ENCODE measurements at places on chromosomes 2 and 18.

- DNase-seq, result no peak
Measured at GRCh38 chr18:12048827-12049175, 44.8 kb upstream of the ANKRD62 start.

- no peak for DNase-seq
Measured at GRCh38 chr18:25327584-25327983, 24.4 kb downstream of the ZNF521 start.

DNA sequence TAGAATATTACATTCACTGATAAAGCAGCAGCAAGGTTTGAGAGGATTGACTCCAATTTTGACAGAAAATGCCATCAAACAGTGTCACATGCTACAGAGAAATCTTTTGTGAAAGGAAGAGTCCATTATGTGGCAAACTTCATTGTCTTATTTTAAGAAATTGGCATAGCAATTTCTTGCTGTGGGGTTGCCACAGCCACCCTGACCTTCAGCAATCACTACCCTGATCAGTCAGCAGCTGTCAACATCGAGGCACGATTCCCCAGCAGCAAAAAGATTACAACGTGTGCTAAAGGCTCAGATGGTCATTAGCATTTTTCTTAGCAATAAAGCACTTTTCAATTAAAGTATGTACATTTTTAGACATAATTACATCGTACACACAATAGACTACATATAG, 74.7 kb downstream of the PRKCE start:
- no peak for DNase-seq

GRCh38 chr2:134839649-134840048, 1.2 kb downstream of the ACMSD start:
- DNase-seq, result no peak

GRCh38 chr2:186925514-186925913, 76.5 kb upstream of the ZSWIM2 start:
- DNase-seq, result no peak

DNA sequence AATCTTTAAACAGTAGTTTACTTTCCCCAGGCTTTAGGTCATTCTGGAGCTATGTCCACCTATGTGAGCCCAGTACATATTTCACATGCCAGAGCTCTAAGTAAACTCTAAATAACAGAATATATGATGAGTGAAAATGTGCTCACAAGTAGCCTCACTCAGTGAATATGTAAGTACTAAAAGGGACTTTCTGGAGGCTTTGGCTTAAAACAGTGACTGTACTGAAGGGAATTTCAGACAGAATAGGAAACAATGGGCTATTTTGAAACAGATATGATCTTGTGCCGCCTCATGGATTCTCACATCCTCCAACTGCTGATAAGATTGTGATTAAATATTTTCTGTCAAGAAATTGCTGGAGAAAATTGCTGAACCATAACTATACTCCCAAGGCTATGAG, 747.9 kb downstream of the SOCS6 start:
- no peak for DNase-seq

DNA sequence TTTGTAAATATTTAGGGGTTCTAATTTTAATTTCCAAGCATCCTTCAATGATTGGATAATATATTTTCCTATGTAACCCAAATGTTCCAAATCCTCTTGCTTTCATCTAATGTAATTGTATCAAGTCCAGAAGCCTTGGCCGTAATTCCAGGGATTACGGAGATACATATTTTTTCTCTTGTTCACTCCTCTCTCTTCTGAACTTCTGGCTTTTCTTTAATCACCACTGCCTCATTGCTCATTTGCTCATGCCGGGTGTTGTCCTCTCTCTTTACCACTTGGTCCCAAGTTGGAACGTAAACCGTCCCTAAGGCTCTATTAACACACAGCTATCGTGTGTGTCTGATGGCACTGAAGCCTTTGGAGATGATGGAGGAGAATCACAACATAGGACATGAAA, 188.7 kb upstream of the COL3A1 start:
- no peak for DNase-seq

GRCh38 chr18:25109484-25109883, 242.5 kb downstream of the ZNF521 start:
- no peak for DNase-seq

GRCh38 chr2:228986961-228987360, 284.1 kb downstream of the PID1 start:
- DNase-seq, result no peak

DNA sequence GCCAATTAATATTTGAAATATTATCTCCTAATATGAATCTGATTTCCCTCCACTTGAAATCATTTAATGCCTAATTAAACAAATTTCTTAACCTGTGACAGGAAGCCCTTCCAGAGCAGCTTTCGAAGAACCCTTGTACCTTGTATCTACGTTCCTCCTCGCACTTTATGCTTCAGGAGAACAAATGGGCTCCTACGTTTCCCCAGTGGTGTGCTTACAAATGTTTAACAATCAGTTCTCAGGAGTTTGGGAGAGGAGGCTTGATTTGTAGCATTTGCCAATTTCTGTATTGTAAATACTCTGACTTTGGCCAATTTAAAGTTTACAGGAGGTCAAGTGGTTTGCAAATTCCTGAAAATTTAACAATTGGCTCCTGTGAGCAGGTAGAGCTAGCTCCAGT, 327.8 kb downstream of the THSD7B start:
- DNase-seq, result no peak

- DNase-seq, result no peak
Measured at GRCh38 chr2:8033546-8034096, 648.2 kb upstream of the ID2 start.

DNA sequence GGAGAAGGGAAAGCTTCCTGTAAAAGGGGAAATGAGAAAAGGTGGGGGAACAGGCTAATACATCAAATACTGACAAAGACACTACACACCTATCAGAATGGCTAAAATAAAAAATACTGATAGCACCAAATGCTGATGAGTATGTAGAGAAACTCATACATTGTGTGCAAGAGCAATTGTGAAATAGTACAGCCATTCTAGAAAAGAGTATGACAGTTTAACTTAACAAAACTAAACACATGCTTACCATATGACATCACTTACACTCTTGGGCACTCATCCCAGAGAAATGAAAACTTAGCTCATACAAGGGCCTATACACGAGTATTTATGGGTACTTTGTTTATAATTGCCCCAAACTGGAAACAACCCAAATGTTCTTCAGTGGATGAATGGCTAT, 53.4 kb downstream of the ZNF638 start:
- DNase-seq, result no peak

DNA sequence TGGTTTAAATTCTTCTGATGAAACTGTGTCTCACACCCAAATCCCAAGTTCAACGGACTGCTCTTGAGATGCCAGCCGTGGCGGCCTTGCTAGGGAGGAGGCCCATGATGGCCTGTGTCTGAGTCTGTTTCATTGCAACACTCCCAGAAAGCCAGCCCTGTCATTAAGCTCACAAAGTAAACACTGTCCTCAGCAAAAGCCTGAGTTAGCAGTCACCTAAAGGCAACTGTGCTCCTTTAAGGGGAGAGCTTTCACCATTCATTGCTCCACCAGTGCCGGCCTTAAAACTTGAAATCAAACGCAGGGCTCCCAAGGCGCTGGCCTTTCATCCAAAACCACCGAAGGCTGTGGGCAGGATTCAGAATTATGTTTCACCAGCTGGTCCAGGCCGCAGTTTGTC, 42.5 kb upstream of the PPP1CB start:
- DNase-seq, result no peak

DNA sequence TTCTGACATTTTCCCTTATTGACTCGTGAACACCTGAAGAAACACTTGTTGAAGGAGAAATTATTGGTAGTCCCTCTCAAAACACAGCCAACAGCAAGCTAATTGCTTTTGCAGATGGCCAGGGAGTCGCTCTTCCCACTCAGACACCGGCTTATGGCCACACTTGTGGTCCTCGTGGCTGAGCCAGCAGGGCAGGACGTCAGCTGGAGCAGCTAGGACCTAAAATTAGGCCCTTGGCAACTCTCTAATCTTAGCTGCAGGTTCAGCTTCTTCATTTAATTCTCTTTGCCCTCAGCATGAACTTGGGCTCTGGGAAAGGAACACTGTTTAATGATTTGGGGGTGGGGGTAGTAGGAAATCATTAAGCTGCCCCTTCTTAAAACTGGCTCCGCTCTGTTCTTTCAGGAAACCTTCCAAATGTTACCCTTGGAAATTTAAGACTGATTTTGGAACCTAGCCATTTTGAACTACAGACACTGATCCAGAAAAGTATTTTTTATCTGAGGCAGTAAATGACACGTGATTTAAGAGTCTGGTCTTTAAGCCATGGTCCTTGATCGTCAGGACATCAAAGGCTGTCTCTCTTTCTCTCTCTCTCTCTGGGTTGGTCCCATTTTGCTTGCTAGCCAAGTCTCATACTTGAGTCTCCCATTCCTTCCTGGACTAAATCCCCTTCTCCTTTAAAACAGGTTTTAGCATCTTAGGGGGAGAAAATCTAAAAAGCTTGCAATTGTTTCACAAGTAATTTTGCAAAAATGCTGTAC, 77.5 kb downstream of the CDK15 start:
- no peak for DNase-seq

DNA sequence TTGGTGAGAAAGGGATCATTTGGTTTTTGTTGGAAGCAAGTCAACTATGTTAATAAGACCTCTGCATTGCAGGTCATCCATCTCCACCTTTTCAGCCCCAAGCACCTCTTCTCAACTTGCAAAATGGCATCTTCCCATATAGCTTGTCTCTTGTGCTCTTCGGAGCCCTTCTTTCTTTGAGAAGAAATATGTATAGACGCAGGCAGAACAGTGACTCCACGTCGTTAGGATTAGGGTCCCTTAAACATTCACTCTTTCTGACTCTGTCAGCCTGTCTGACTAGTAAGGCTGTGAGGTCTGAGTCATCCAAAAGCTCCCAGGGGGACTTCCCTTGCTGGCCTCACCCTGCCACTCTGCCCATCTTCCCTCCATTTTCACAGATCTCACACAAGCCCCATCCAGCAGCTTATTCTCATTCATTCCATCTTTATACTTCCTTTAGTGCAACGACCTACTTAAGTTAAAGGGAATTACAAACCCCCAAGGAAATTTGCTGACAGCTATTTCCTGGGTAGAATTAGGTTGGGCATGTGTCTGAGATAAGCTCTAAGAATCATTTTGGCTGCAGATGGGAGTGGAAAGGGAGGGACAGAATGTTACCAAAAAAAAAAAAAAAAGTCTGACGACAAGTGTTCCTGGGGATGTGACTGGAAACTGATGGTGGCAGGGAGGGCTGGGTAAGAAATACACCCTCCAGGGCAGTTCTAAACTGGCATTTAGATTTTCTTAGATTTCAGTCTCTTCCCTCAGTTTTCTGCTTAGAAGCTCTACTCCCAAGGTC, 37.7 kb upstream of the MEX3C start:
- DNase-seq, result no peak

DNA sequence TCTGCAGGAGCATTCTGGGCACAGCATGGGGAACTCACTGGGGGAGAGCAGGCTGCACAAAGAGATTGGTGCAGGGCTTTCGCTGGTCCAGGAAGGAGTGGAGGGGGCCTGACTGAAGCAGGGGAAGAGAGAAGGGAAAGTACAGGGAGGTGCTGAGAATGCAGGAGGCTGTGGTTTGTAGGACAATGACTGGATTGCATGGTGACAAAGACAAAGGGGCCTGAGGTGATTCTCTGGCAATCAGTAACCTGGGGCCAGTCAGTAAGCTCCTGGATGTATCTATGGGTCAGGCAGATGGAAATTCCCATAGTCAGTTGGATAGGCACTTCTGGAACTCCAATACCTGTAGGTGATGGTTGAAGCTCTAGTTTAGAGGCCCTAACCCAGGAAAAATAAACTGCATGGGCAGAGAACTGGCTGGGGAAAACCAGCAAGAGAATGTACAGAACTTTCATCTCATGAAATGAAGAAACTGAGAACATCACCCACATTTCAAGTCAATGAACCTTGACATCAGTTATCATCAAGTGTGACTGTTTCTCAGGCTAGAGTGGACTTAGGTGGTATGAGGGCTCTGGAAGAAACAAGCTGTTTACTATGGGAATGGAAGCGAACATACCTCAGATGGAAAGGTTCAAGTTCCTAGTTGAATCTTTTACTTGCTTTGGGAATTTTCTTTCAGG, 193.2 kb downstream of the TPGS2 start:
- no peak for DNase-seq

DNA sequence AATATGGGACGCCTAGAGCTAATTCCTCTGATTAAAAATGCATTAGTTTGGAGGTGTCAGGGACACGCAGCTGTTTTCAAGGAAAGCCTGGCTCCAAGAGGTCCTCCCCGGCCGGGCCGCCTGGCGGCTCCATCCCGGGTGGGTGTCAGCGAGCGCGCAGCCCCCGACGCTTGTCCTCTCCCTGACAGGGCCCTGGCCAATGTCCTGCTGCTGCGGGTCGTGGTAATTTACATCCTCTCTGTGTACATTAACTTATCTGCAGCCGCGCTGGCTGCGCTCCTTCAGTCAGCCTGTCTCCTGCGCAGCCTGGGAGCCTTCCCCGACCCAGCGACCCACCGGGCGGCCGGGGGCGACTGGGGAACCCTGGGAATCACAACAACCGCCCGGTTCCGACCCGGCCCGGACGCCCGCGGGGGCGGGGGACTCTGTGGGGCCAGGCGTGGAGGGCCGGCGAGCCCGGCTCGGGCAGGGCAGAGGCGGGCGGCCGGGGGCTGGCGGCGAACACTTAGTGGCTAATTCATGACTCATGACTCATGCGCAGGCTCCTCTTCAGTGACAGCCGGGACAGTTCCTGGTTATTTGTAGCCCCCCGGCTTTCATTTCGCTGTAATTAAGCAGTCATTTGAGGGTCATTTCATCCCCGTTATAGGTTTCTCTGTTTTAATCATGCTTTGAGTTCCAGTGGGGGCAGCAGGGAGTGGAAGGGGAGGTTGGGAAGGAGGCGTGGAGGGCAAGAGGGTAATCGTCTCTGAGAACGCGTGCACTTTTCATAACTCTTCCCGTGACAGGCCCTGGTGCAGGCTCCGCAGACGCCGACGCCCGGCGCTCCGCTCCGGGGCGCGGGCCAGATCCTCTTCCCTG, 141.9 kb upstream of the CTAGE1 start:
- peak; percentile 93 for DNase-seq

DNA sequence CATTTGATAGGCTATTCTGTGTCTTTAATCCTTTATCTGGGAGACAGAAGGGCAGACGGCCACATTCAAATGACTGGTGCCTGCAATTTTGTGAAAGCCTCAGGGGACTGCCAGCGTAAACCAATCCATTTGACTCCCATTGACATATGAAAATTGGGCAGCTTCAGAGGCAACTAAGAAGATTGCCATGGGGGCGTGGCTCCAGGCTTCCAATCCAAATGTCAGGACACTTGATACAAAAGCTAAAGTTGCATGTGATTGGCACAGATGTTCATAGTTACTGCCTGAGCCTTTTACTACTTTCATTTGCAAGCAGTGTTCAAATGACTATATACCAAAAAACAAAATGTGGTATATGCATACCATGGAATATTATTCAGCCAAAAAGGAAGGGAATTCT, 42.0 kb downstream of the SPC25 start:
- DNase-seq, result no peak

- no peak for DNase-seq
Measured at GRCh38 chr18:44795241-44795640, 114.6 kb downstream of the SETBP1 start.

- DNase-seq, result no peak
Measured at GRCh38 chr18:70397259-70397925, 108.5 kb downstream of the SOCS6 start.

- DNase-seq, result no peak
Measured at GRCh38 chr18:45526114-45526841, 89.0 kb upstream of the SLC14A2 start.

Data from mesenteric fat pad (tissue), 1 donor.